ENCODE measurements at places on chromosomes 1 and 21.

DNA sequence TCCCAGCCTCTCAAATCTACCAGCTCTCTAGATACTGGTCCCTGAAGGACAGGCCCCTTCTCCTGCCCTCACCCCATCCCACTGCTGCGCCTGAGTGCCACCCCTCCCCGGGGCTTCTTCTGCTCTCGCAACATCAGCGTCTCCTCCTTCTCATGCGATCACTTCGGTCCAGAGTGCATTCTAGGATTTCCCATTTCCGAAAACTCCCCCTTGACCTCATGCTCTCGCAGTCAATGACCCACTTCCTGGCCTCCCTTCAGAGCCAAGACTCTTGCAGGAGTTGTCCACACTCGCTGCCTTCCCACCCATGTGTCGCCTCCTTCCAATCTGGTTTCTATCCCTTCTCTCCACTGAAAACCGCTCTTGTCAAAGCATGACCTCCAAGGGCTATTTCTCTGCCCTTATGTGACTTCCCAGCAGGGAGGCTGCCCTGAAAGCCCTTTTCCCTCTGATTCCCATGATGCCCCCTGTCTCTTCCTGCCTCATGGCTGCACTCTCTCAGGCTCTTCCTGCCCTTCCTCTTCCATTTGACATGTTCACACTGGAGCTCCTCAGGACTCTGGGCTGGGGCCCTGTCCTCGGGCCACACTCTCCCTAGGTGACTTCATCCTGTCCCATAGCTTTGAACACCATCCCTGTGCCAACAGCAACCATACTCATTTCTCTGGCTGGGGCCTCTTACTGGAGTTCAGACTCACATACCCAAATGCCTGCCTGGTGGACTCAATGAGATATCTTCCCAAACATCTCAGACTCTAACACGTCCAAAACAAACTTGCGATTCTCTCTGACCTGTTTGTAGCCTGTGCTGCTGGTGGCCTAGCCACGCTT, 46.0 kb downstream of the LDLRAD2 start:
- no peak for DNase-seq

- DNase-seq: no peak
Measured at GRCh38 chr21:15616864-15617574, 112.8 kb upstream of the USP25 start.

DNA sequence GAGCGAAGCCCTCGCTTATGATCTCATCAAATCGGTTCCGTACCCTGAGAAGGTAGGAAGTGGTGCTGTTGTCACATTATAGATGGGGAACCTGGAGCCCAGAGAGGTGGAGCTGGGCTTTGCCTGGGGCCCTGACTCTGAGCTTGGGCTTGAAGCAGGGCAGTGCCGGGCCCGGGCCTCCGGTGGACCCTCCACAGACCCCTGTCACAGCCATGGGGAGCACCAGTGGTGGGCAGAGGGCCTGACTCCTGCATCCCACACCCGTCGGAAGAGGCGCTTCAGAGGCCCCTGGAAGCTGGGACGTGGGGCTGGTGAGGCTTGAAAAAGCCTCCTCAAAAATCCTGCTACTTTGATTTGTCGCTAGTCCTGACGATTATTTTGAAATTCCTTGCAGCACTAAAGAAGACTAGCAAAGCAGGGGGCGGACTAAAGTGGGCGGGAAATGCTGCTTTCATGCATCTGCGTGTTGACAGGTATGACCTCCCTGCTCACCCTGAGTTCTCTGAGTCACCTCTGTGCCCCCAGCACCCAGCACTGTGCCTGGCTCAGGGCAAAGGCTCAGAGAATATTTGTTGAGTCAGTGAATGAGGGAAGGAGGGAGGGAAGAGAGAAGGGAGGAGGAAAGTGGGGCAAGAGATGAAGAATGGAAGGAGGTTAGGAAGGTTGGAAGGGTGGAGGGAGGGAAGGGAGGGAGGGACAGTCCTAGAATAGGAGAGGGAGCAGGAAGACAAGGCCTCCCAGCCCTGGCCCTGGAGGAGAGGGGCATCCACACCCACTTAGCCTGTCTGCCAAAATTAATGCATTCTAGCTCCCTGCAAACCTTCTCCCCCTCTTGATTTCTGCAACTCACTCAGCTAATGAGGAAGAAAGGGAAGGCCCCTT, 262.8 kb upstream of the VAMP3 start:
- DNase-seq: no peak

DNA sequence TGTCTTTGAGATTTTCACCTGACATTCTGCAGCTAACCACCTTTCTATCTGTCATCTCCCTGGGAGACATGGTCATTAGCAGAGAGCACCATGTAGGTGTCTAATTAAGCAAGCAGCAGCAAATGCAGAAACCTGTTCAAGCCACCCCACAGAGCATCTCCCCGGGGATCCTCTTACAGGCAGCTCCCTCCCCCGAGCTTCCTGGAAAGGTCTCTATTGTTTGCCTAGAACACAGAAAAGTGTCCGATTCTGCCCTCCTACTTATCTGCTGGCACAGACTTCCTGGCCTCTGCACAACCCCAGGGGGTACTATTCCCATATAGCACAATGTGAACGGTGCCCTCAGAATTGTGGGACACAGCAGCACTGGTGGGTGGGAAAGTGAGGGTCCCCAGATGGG, 46.1 kb downstream of the PLEKHA6 start:
- DNase-seq: no peak

DNA sequence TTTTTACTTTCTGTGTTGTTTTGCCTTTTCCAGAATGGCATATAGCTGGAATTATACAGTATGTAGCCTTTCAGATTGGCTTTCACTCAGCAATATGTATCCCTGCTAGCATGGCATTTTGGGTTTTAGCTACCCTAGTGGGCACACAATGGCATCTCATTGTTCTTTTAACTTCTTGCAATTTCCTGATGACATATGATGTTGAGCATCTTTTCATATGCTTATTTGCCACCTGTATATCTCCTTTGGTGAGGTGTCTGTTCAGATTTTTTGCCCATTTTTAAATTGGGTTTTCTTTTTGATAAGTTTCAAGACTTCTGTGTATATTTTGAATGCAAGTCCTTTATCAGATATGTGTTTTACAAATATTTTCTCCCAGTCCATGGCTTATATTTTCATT, 14.0 kb downstream of the TSEN15 start:
- DNase-seq: no peak

- DNase-seq: no peak
Measured at GRCh38 chr1:29785554-29785953, 549.2 kb downstream of the PTPRU start.

GRCh38 chr1:171961861-171962260, 120.6 kb downstream of the DNM3 start:
- no peak for DNase-seq

GRCh38 chr1:11412141-11412540, 66.8 kb upstream of the DISP3 start:
- no peak for DNase-seq

All from stimulated activated CD8-positive, alpha-beta memory T cell treated with anti-CD3 and anti-CD28 coated beads, Interleukin-12 subunit alpha, Interleukin-12 subunit beta, amount 100 ng/mL, for 4 hours (primary cell).